A549 treated with CORT108297 at 1 μM for 4 hours (cell line): ENCODE measurements at places on chromosomes 2 and 18. TPM values are rescaled to one million over a fixed set of nuclear protein-coding genes. Genes with fewer than 3 reads are reported as not detected.

Gene PAX8
- 0.66 to 0.95 TPM (median 0.83 TPM) in 5 replicates for total RNA-seq

Gene COPS8
- 98.6 to 137 TPM (median 109 TPM) in 5 replicates for total RNA-seq

Gene MREG
- 4.5 to 5.9 TPM (median 5.4 TPM) in 5 replicates for total RNA-seq

Gene GTF2A1L
- total RNA-seq = not detected in 5 replicates

Gene GFPT1
- 18.9 to 27.8 TPM (median 25.3 TPM) in 5 replicates for total RNA-seq

Gene ANKRD30B
- total RNA-seq = 0.02 to 0.03 TPM (median 0.02 TPM) in 3 of 5 replicates, not detected in the others

Gene LYG1
- total RNA-seq = 0.82 to 2.2 TPM (median 1.4 TPM) in 5 replicates
